ENCODE measurements at places on chromosomes 1 and 21.

GRCh38 chr1:24389231-24389678 is 24.3 kb downstream of the STPG1 start:
- no peak for DNase-seq

DNA sequence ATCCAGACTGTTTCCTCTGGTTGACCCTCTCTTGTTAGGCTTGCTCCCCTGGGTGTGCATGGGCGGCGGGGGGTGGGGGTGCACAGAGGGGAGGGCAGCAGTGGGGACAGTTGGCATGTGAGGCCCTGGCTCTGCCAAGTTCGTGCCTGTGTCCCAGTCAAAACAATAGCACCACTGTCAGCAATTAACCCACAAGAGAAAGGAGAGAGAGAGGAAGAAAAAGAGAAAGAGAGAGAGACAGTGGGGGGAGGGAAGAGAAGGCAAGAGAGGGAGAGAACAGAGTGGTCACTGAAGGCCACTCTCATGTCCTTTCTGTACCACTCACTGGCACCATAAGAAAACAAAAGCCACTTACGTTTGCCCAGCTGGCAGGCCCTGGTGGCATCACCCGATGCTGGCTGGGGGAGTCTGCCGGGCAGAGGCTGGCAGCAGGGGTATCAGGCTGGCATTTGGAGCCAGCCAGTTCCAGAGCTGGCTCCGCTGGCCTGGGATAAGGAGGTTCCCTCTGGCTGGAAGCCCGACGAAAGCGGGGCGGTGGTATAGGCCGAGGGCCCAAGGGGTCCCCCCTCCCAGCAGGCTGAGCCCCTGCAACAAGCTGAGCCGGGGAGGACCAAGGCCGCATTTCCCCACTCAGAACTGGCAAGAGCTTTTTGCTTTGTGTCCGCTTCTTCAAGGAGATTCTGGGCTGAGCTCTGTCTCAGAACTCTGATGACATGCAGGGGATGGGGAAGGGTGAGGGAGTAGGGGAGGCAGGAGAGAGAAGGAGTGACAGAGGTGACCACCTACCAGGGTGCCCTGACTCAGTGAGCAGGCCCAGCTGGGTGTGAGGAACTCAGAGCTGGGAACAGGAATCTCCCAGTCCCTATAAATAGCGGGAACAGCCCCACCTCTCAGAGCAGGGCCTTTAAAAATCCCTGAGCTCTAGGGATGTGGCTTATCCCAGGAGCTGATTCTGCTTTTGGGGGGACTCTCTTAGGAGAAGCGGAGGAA is 27.9 kb downstream of the PIK3C2B start:
- no peak for DNase-seq

DNA sequence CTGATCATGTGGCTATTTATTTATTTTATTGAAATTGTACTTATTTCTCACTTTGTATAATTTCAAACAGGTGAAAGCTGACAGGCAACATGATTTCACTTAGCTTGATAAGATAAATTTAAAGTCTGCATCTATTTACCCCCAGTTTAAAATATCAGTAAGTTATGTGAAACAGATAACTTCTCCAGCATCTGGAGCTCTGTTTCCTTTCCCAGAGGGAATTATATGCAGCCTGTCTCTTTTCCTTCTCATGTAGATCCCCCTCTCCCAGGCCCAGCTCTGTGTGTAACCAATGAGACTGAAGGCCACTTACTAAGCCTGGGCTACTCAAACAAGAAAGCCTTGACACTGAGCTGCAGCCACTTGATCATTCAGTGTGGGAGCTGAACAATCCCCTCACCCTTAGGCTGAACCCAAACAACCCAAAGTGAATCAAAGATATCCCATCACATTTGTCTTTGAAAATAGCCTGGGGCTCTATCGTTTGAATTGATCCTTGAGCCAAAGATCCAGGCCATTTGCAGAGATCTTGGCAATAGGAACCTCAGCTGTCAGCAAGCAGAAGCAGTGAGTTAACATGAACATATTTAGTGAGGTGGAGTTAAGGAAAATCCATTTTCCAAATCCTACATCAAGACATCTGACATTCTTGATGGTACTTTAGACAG is 383.9 kb downstream of the TGFB2 start:
- no peak for DNase-seq

GRCh38 chr1:108598340-108598739 is 38.4 kb downstream of the EEIG2 start:
- DNase-seq: peak; percentile 16

DNA sequence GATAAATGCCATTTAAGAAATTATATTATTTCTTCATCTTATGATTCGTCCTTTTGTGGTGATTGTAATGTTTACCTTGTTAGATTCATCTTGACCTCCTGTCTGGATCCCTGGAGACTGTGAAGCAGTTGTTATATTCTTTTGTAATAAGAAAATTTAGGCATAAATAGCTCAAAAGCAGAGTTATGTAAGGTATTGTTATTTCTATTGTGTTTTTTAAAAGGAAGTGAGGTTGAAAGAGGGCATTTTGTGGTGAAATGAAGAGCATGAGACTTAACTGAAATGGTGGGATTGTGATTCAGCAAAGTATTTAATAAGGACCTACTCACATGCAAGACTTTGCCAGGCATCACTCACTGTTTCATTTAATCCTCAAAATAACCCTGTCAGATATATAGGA is 104.0 kb downstream of the PDE4B start:
- DNase-seq: no peak

- DNase-seq: peak; percentile 69
These were observed 54.9 kb upstream of the S1PR1 start for GRCh38 chr1:101181930-101182329.

- DNase-seq: no peak
These were observed 118.2 kb downstream of the FOXD2 start for GRCh38 chr1:47555841-47556560.

DNA sequence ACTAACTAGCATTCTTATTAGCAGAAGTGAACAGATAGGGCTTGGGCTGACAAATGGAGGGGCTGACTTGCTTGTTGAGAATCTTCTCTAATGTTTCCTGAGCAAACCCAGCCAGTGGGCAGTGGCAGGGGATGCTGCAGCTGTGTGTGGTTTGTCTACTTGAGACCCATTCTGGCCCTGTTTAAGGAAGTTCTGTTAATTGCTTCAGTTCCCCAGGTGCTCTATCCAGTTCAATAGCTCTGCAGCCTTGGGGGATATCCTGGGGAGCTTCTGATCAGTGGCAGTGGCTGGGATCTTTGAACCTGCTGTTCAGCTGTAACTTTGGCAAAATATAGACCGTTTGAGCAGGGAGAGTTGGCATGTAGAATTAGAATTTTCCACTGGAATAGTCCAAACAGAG is 137.4 kb downstream of the ZNF326 start:
- DNase-seq: no peak

GRCh38 chr1:22247527-22248245 is 104.8 kb upstream of the WNT4 start:
- no peak for DNase-seq

GRCh38 chr1:107879346-107879745 is 85.6 kb downstream of the VAV3 start:
- DNase-seq: no peak

GRCh38 chr1:44238660-44239059 is 25.4 kb downstream of the DMAP1 start:
- no peak for DNase-seq

DNA sequence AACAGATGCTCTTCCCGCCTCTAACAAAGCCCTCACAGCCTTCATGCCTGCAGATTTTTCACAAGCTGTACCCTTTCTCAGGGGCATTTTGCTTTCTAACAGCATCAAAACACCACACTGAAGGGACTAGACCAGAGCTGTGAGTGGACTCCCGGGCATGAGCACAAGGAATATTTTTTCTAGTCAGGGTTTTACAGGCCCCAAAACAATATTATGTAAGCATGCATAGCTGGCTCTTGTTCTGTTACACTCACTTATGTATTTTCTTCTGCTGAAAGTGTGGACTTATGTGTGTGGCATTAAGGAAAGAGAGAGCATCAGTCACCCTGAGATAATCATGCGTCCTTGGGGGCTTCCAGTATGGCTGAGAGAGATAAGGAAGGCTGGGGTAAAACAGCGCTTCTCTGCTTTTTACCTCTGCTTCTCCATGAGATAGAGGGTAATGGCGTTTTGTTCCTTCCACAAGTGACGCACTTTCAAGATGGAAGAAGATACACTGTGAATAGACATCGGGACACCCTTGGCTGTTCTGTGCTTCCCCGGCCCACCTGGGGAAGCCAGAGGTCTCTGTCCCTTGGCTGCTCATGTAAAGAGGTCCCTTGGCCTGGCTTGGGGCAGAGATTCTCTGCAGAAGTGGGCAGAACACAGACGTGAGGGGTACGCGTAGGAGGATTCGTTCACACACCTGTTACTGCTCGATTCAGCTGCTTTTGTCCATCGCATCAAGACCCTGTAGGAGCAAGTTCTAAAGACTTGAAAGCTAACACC is 266.7 kb upstream of the RAB4A start:
- no peak for DNase-seq

- peak; percentile 76 for DNase-seq
These were observed 75.3 kb upstream of the RALGPS2 start for GRCh38 chr1:178649582-178650350.

GRCh38 chr1:160837558-160838205 is 25.0 kb downstream of the CD244 start:
- peak; percentile 29 for DNase-seq

DNA sequence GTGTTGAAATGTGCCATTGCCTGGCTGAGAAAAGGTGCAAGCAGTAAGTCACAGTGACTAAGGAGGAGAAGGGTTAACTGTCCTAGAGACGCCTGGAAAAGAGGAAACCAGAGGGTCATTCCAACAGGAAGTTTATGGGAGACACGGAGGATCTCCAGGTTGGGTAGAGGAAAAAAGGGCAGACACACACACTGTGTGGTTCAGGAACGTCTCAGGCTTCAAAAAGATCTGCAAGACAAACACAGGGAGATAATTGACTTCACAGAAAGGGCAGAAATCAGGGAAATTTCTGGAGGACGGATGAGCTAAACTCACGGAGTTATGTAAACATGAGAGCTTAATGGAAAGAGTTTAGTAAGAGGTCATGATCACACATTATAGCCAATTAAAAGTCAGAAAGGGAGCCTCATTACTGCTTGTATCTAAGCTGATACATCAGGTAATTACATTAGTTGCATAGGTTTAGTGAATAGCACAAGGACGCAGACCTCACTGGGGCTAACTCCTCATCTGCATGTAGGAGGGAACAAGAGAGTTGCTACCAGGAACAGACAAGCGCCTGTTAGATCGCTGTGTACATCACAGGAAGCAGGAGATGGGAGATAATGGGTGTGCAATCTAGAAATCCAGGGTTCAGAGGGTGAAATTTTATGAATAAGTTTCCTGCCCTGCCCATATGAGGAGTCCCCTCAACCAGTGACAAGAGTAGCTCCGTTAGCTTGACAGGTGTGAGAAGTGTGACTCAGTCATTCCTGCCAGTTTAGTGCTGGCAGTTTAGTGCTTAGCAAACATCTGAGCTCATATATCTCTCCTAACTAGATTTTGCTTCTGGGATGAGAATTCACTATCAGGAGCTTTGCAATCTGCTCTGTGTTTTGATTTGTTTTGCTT is 96.6 kb upstream of the TNR start:
- DNase-seq: peak; percentile 33

DNA sequence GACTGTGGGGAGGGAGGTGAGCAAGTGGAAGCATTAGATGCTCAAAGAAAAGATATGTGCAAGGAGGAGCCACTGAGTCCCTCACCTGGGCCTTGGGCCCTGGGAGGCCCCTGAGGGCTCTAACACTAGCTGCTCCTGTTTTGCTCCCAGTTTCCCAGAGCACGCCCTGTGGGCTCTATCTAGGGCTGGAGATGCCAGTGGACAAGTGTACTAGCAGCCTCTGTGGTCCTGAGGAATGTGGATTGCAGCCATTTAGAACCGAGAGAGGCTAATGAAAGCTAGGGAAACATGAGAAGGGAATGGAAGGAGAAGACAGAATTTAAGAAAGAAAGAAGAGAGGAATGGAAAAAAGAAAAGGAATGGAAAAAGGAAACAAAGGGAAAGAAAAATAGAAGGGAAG is 10.0 kb upstream of the TBX15 start:
- DNase-seq: no peak

DNA sequence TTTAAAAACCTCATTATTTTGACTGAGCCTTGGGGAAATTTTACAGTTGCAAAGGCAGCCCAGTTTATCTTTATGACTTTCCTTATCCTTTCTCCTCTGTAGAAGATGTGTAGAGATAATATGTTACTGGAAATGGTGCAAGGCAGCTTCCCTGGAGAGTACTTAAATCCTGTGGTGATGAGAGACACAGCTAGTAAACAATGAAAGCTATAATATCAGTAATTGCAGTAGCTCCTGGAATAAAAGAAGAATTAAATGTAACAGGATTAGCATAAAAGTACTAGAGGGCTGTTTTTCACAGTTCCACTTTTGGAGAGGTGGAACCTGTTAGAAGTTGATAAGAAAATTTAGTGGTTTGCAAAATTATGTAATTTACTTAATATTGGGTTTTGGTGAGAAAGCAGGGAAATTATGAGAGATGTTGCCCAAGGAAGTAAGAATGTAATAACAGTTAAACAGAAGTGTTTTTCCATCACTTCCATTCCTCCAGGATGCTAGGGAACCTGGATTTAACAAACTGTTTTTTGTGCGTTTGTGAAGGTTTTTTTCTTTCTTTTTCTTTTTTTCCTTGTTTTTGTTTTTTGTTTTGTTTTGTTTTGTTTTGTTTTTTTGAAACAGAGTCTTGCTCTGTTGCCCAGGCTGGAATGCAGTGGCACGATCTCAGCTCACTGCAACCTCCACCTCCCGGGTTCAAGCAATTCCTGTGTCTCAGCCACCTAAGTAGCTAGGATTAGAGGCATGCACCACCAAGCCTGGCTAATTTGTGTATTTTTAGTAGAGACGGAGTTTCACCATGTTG is 15.7 kb upstream of the EDEM3 start:
- DNase-seq: no peak

DNA sequence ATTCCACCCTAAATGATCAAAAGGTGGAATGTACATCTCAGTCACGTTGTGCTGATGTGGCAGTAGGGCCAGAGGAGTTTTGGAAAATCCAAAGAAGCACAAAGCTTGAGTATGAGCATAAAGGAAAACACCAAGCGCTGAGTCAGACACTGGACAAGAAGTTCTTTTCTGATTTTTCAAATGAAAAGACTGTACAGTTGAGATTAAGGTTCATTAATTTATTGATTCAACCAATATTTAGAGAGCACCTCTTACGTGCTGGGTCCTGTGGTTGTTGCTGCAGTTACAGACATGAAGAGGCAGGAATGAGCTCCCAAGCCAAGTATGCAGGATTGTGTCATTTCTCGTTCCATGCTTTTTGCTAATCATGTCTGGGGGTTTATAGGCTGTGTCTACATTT is 28.9 kb upstream of the APP start:
- peak; percentile 73 for DNase-seq

DNA sequence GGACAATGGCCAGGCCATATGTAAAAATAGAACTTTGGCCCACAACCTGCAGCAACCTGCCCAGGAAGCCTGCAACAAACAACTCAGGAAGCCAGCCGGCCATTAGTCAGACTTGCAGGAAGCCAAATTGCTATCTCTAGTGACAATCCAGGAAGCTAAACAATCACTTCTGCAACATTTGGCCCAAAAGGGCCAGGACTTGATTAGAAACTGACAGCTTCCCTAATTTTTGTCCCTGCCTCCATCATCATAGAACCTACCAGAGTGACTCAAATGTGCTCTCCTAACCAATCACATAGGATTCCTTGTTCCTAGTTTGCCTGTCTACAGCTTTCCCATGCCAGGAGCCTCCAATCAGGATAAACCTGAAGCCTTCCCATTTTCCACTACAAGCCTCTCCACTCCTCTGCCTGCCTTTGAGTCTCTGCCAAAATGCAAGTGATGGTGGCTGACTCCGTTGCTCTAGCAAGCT is 639.3 kb downstream of the PTPRU start:
- no peak for DNase-seq
